ENCODE measurements at places on chromosomes 3 and 15.

- DNase-seq = no peak
These were observed 101.6 kb downstream of the ERC2 start for GRCh38 chr3:56366641-56367162.

GRCh38 chr15:79673416-79674123 is 223.2 kb downstream of the MTHFS start:
- DNase-seq = no peak

- DNase-seq = no peak
These were observed 85.6 kb upstream of the MEF2A start for GRCh38 chr15:99480016-99480810.

- no peak for DNase-seq
These were observed 81.4 kb upstream of the CRBN start for GRCh38 chr3:3260870-3261269.

GRCh38 chr15:72902245-72902918 is 118.8 kb upstream of the ADPGK start:
- DNase-seq = no peak

DNA sequence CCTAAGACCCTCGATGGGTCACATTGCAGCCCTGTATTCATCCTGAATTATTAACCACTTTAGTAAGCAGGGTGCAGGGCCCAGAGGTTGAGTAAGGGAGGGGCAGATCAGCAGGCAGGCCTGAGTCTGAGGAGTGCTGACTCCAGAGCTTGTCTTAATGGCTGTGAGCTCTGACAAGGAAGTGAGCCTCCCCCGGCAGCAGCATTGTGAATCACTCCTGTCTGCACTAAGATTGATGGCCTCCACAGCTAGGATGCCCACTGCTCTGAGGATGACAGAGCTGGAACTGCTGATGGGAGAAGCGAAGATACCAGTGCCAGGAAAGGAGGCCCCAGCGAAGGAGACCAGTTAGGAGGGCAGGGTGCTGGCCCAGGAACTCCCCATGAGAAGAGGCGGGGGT is 46.5 kb upstream of the CCDC174 start:
- DNase-seq = no peak

GRCh38 chr3:125142940-125143339 is 69.6 kb downstream of the SLC12A8 start:
- DNase-seq = no peak

DNA sequence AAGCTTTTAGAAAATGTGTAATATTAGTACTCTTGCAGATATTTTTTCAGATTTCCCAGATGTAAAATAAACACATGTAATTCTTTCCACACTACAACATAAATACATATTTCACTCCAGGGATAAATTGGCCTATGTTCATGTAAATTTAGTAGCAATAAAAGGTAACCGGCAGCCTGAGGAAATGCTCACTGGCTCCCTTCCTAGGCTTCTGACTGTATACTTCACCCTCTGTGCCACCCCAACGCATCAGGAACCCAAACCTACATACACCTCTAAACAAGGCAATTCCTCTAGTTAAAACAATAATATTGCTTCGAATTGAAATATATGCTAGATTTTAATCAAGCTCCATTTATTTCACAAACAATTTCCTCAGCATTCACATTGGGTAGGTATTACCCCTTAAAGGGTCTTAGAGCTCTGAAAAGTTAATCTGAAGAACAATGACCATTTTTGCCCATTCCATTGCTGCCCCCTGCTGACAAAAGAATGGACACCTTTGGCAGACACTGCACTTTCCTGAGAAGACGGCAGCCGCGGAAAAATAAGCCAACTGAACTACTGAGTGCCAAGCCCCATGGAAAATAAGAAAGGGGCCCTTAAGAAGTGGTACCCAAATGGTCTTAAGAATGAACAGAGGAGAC is 212.5 kb downstream of the OSBPL10 start:
- no peak for DNase-seq

- DNase-seq = no peak
These were observed 79.5 kb upstream of the BLM start for GRCh38 chr15:90637693-90638092.

GRCh38 chr3:138941259-138941885 is 5.6 kb downstream of the FOXL2 start:
- DNase-seq = no peak

GRCh38 chr15:49468481-49468839 is 45.4 kb downstream of the FGF7 start:
- DNase-seq = no peak

DNA sequence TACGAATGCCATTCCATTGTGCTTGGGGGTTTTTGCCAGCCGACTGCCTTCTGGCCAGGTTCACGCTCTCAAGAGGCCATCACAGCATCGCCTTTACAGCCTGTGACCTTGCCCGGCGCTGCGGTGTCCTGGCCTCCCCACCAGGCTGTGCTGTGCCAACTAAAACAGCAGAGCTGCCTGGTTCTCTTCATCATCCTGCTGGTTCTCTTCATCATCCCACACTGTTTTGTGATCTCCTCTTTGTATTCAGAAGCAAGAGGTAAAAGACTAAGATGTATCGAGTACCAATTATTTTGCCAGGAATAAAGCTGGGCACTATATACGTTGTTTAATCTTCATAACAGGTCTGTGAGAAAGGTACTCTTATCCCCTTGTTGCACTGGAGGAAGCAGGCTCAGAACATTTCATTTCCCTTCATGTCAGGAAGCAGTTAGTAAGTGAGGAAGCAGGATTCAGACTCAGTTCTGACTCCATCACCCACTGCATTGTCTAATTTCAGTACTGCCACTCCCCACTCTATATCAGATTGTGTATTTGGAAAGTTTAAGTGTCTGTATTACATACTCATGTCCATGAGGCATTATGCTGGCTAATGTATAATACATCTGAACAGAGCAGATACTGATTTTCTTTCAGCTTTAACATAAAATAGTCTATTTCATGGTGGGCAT is 92.7 kb downstream of the LRRC28 start:
- peak; percentile 13 for DNase-seq

DNA sequence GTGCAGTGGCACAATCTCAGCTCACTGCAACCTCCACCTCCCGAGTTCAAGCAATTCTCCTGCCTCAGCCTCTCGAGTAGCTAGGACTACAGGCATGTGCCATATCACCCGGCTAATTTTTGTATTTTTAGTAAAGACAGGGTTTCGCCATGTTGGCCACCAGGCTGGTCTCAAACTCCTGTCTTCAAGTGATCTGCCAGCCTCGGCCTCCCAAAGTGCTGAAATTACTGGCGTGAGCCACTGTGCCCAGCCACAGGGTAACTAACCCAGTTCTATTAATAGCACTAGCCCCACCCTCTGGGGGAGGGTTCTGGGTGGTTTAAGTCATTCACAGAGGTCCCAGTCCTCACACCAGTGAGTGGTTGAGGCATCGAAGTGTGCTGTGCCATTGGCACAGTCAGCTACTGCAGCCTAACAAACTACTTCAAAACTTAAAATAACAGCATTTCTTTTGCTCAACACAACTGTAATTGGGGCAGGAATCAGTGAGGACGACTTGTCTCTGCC is 44.0 kb downstream of the RHCG start:
- DNase-seq = no peak

DNA sequence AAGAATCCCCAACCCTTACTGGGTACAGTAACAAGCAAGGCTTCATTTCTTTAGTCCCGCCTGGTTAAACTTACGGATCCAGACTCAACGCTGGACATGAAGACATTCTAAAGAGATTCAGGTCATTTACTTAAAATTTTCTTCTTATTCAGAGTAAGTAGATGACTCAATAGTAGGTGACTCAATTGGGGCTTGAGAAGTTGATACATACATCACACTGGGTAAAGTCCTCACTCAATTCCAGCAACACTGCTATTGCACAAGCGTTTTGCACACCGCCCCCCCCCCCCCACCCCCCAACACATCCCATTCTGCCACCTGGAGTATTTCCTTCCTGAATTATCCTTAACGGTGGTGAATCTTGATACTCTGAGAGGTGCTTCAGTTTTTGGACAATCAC is 610.0 kb downstream of the FOXP1 start:
- DNase-seq = no peak

DNA sequence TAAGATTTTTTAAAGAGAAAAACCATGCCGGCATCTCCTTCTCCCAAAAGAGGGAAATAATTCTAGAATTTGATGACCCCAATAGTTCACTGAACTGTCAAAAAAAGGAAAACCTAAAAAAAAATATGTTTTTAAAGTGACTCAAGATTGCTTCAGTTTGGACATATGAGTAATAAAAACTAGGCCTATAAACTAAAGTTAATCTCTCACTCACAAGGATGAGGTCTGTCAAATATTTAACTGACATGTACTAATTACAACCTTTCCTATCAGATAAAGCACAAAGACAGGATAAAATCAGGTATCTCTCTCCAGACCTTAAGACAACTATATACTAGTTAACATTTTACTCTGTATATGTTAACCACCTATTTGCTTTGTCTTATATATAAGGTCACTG is 231.9 kb downstream of the NSUN3 start:
- DNase-seq = no peak

- no peak for DNase-seq
These were observed 49.0 kb upstream of the FGD5 start for GRCh38 chr3:14769544-14770325.

DNA sequence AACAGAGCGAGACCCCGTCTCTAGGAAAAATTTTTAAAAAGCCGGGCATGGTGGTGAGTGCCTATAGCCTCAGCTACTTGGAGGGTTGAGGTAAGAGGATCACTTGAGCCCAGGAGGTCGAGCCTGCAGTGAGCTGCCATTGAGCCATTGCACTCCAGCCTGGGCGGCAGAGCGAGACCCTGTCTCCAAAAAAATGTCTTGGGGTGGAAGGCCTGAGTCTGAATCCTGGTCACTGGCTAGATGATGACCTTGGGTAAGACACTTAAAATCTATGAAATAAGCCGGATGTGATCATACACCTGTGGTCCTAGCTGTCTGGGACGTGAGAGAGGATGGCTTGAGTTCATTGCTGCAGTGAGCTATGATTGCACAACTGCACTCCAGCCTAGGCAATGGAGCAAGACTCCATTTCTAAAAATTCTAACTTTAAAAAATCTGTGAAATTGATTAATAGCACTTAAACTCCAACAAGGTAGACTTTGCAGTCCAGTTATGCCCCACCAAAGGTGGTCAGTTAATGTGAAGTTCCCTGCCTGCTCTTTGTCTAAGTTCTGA is 157.3 kb upstream of the UMPS start:
- no peak for DNase-seq

- DNase-seq = no peak
These were observed 56.5 kb downstream of the SUMF1 start for GRCh38 chr3:4410606-4411005.

DNA sequence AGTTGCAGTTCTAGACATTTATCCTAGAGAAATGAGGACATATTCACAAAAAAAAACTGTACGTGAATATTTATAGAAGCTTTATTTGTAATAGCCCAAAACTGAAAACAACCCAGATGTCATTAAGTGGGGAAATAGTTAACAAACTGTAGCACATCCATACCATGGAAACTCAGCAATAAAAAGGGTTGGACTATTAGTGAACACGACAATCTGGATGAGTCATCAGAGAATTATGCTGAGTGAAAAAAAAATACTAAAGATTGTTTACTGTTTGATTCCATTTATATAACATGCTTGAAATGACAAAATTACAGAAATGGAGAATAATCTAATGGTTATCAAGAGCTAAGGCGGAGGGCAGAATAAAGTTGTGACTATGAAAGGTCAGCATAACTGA is 59.5 kb downstream of the CPA3 start:
- no peak for DNase-seq

DNA sequence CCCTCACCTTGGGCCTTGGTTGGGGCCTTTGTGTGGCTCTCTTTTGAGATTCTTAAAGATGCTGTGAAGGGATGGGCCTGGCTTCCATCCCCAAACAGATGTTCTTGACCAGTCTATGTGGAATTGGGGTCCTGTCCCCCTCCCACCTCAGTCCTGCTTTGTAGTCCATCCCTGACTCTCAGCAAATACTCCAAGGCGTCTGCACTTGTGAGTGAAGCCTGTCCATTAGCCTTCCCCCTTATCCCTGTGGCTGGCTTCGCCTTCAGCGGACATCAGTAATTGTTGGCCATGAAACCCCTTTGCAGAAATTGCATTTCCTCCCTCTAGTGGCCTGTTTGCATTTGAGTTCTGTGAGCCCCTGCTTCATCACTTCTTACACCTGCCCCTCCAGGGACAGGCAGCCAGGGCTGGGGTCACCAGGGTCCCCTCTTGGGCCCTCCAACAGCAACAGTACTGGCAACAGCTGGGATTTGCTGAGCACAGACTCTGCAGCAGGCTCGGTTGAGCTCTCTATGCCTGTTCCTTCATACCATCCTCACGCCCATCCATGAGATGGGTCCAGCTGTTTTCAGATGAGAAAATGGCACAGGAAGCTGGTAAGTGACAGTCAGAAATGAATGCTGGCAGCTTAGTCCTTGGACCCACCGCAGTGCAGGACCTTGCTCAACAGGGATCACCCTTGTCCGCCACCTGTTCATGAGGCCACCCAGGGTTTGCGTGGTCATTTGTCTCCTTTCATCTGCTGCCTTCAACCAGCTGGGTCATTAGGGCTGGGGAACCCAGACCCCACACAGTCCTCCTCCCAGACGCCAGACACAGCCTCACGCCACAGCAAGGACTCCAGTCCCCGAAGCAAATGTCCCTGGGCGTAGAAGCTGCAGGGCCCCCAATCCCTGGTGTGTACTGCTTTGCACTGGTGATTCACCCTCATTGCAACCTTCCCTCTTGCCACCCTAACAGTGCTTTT is 8.9 kb upstream of the LRRK1 start:
- no peak for DNase-seq

DNA sequence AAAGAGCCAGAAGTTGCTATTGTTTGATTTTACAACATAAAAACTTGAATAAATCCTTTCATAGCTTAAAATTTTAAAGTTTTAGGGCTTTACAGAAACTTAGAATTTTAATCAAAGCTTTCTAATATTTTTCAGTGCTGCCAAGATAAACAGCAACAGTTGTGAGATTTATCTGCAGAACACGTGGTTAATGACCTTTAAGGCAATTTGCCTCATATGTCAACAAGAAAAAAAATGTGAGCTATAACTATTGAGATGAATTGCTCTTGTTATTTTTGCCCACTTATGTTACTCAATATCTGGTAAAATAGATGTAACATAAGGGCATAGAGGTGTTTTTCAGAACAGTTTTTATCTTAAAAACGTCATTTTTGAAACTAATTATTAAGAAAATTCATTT is 96.7 kb upstream of the NECTIN3 start:
- DNase-seq = no peak

GRCh38 chr3:21745966-21746365 is 5.0 kb downstream of the ZNF385D start:
- DNase-seq = no peak

GRCh38 chr3:13282358-13282985 is 137.7 kb downstream of the NUP210 start:
- DNase-seq = no peak

DNA sequence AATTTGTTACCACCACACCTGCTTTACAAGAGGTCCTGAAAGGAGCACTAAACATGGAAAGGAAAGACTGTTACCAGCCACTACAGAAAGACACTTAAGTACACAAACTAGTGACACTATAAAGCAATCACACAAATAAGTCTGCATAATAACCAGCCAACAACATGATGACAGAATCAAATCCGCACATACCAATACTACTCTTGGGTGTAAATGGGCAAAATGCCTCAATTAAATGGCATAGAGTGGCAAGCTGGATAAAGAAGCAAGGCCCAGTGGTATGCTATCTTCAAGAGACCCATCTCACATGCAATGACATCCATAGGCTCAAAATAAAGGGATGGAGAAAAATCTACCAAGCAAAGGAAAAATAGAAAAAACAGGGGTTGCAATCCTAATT is 106.8 kb upstream of the PRR23C start:
- DNase-seq = no peak

Data from stimulated activated CD8-positive, alpha-beta memory T cell treated with anti-CD3 and anti-CD28 coated beads, Interleukin-4, amount 100 ng/mL, for 1 hour (primary cell).